Endodermal cell (in vitro differentiated cells): ENCODE measurements at places on chromosomes 7 and 10.

- H3K27ac ChIP-seq, result no peak overlapping the region
- H3K4me3 ChIP-seq, result no peak overlapping the region
- no peaks in the 10 kb centered on the region for H3K4me1 ChIP-seq
- DNase-seq, result no peak
- no peaks in the 10 kb centered on the region for H3K27me3 ChIP-seq
Observed at GRCh38 chr10:7697426-7697825, 5.7 kb upstream of the ITIH2 start.

- no peak overlapping the region for H3K4me3 ChIP-seq
- H3K27ac ChIP-seq, result no peak overlapping the region
Observed at GRCh38 chr7:115701141-115701540, 329.4 kb downstream of the TFEC start.

DNA sequence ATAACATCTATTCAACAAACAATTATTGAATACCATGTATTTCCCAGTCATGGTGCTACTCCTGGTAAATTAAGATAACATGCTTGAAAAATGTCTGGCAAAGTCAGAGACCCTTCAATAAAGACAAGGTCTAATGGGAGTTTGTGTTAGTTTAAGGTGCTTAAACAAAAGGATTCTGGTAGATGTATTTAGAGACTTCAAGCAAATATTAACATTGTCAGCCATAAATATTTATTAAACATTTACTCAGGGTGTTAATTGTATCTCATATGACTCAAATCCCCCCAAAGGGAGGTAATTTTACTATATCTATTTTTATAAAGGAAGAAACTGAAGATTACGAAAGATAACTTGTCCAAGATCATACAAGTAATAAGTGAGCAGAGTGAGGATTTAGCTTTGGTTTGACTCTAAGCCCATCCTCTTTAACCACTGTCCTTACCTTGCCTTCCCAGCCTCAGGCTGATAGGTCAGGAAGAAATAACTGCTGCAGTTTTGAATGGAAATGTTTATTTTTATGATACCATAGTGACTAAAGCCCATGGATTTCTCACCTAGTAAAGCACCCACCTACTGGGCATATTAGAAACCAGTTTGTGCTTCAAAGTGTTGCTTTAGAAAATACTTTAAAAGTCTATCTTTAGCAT, 215.4 kb downstream of the COBL start:
- no peak overlapping the region for H3K27ac ChIP-seq
- H3K4me1 ChIP-seq, result no peaks in the 10 kb centered on the region
- no peaks in the 10 kb centered on the region for H3K27me3 ChIP-seq
- H3K36me3 ChIP-seq, result no peaks in the 10 kb centered on the region
- no peak overlapping the region for H3K4me3 ChIP-seq

DNA sequence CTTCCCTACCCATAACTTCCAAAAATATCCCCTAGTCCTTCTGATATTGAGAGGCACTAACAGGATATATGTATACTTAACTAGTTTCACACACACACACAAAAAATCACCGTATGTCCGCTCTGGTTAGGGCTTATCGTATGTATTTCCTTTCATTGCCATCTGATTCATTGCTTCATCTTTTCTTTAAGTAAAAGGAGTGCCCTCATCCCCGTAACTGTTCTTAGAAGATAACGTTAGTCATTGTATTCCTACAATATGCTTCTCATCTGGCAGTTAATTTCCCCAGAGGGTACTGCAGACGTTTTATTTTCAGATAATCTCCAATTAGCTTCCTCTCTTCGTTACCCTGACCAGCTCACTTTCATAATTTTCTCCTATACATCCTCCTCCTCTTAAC, 37.3 kb downstream of the NRCAM start:
- H3K4me3 ChIP-seq, result no peak overlapping the region
- DNase-seq, result no peak
- H3K27ac ChIP-seq, result no peak overlapping the region
- H3K4me1 ChIP-seq, result no peaks in the 10 kb centered on the region

DNA sequence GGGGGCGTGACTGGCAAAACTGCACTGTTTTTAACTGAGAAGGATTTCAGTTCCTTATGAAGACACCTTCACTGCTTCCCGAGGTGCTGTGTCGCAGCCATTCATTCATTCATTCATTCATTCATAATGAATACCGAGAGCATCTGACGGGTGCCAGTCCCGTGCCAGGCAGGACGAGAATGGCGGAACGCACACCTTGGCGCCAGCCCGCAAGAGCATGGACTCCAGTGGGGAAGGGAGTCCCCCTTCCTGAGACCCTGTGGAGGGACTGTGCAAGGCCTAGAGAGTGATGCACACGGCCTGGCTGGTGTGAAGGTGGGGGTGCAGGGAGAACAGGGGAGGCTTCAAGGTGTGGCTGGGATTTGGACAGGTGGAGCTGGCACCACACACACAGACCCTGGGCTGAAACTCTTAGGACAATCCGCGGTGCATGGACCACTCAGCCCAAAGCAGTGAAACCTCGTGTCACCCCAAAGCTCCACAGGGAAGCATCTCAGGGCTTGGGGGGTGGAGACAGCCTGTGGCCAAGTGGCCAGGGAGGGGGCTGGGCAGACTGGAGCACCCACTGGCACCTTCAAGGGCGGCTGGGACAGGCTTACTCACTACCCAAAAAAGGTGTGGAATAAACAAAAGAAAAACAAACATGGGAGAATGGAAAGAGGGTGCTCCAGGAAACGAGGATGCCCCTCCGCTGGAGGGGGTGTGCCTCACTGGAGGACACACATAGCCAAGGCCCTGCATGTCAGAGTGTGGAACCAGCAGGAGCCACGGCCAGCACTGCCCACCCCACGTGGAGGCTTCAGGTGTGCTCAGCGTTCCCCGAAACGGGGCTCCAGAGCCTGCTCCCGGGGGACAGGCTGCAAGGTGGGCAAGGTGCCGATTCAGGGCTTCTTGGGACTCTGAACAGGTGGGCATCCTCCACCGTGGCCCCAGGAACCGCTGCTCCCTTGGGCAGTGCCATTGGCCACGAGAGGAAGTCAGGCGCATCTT, 37.7 kb downstream of the EBF3 start:
- H3K4me3 ChIP-seq, result no peak overlapping the region
- no peak for DNase-seq
- H3K36me3 ChIP-seq, result no peaks in the 10 kb centered on the region
- no peaks in the 10 kb centered on the region for H3K4me1 ChIP-seq

GRCh38 chr10:5963071-5963470, 14.3 kb downstream of the IL15RA start:
- DNase-seq, result peak; percentile 47
- H3K27me3 ChIP-seq, result no peaks in the 10 kb centered on the region
- no peak overlapping the region for H3K27ac ChIP-seq

- H3K4me3 ChIP-seq, result no peak overlapping the region
- no peak overlapping the region for H3K27ac ChIP-seq
- peaks cover 60% of the 10 kb centered on the region for H3K27me3 ChIP-seq
- peaks cover 6% of the 10 kb centered on the region for H3K4me1 ChIP-seq
Observed at GRCh38 chr7:103447073-103447960, 1.3 kb upstream of the SLC26A5 start.

DNA sequence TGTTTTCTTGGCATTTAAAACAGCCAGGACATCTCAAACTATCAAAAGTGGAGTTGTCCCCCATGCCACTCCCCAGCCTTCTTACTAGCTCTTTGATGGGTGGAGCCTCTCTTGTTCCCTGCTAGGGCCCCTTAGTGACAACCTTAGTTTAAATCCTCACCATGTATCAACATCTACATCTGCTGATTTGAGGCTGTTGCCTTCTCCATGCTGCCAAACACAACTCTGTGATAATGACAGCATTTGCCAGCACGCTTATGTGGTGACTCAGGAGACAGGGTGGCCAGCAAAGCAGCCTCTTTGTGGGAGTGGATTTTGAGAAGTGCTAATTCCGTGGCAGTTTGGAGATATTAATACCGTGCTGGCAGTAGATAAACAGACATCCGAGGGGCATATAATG, 145.4 kb downstream of the LRRC4 start:
- H3K4me3 ChIP-seq, result no peak overlapping the region
- H3K27me3 ChIP-seq, result no peaks in the 10 kb centered on the region

- no peak overlapping the region for H3K4me3 ChIP-seq
- H3K36me3 ChIP-seq, result no peaks in the 10 kb centered on the region
- no peak overlapping the region for H3K27ac ChIP-seq
- no peaks in the 10 kb centered on the region for H3K4me1 ChIP-seq
- no peak for DNase-seq
Observed at GRCh38 chr7:32658467-32658869, 163.2 kb downstream of the AVL9 start.

GRCh38 chr7:110386913-110387312, 704.0 kb upstream of the LRRN3 start:
- H3K27ac ChIP-seq, result no peak overlapping the region
- peaks cover 4% of the 10 kb centered on the region for H3K4me1 ChIP-seq
- DNase-seq, result no peak
- H3K36me3 ChIP-seq, result no peaks in the 10 kb centered on the region

DNA sequence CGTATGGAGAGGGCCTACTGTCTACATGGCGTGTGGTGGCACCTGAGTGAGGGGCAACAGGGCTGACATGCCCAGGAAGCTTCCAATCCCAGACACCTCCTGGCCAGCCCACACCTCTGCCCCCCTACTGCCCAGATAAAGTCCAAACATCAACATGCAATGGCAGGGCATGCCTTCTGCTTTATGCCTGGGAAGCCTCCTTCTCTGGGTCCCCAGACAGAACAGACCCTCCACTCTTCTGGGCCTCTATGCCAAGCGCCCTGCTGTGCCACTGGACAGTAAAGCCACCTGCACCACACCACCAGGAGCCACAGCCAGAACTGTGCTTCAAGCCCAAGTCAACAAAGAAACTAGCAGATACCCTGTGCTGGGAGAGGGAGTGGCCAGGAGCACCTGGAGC, 12.5 kb downstream of the TMEM72 start:
- H3K4me1 ChIP-seq, result no peaks in the 10 kb centered on the region
- H3K27ac ChIP-seq, result no peak overlapping the region
- DNase-seq, result peak; percentile 26

DNA sequence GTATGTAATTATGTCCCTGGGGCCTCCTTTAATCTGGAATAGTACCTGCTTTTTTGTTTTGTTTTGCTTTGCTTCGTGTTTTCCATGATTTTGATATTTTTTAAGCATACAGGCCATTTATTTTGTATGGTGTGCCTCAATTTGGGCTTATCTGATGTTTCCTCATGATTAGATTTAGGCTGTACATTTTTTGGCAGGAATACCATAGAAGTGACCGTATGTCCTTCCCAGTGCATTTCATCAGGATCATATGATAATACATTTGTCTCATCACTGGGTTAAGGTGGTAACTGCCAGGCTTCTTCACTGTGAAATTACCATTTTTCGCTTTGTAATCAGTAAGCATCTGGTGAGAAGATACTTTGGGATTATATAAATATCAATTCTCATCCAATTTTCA, 117.8 kb upstream of the SAMD8 start:
- no peak overlapping the region for H3K27ac ChIP-seq
- DNase-seq, result no peak
- no peaks in the 10 kb centered on the region for H3K27me3 ChIP-seq
- no peak overlapping the region for H3K4me3 ChIP-seq

- no peaks in the 10 kb centered on the region for H3K36me3 ChIP-seq
- no peak overlapping the region for H3K4me3 ChIP-seq
- no peak for DNase-seq
- H3K4me1 ChIP-seq, result peaks cover 11% of the 10 kb centered on the region
- peaks cover 32% of the 10 kb centered on the region for H3K27me3 ChIP-seq
- no peak overlapping the region for H3K27ac ChIP-seq
Observed at GRCh38 chr7:28316489-28316888, 95.8 kb upstream of the CREB5 start.

DNA sequence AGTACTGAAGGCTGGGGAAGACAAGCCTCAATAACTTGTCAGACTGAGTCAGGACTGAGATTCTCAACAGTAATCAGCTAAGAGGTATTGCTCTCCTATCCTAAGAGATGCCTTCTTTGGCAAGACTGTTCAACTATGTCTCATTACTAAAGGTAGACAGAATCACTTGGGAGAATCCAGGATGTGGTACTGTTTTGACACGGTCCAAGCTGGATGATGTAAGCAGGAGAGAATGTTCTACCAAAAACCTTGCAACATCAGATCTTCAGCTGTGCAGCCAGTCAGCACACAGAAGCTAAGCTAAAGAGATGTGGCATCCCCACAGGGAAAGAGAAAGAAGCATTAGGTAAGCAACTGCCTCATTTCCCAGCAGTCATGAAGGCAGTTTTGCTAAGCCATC, 391.4 kb downstream of the NRG3 start:
- no peak for DNase-seq
- no peak overlapping the region for H3K27ac ChIP-seq
- no peaks in the 10 kb centered on the region for H3K27me3 ChIP-seq
- no peaks in the 10 kb centered on the region for H3K36me3 ChIP-seq
- no peak overlapping the region for H3K4me3 ChIP-seq
- H3K4me1 ChIP-seq, result no peaks in the 10 kb centered on the region

DNA sequence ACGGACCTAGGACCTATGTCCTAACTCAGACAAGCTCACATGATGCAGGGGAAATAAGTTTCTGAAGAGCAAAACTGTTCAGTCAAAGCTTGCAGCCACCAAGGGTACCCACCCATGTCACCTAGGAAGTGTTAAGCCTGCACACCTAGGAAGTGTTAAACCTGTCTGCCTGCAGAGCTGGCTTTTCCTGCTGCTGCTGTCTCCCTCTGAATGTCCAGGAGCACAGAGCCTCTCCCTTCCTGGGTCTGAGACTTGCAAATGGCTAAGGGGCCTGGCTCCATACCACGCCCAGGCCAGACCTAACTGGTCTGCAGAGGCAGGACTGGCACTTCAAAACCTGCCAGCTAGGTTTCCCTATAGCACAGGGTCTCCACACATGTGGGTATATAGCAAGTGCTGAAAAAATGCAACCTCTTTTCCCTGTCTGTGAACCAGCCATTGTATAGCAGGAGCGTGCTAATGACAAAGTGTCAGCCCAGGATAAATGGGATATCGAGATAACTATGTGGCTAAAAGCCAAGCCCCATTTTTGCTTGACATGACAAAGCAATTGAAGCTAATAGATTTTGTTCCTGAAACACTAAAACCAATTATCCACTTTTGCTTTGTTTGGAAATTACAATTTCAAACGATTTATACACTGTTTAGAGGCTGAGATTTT, 1.5 kb downstream of the GDF2 start:
- no peak overlapping the region for H3K27ac ChIP-seq
- no peaks in the 10 kb centered on the region for H3K27me3 ChIP-seq
- no peaks in the 10 kb centered on the region for H3K4me1 ChIP-seq
- no peak overlapping the region for H3K4me3 ChIP-seq
- H3K36me3 ChIP-seq, result no peaks in the 10 kb centered on the region

DNA sequence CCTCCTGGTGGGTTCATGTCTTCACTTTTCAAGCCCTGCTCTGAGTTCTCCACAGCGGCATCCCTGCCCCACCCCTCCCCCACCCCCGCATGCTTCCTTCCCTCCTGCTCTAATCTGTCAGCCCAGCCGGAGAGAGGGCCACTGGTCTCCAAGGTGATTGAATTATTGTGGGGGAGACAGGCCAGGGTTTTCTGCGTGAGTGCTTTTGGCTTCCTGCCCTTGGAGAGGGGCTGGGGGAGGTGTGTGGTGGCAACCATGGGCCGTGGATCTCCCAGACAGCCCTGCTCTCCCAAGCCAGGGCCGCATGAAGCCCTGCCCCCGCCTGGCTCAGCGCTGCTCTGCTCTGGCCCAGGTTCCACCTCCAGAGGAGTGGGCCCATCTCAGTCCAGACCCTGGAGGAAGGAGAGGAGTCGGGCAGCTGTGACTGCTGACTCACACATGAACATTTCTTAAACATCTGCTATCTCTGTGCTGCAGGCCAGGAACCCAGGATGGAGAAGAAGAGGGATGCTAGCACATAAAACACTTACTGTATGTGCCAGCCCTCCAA, 109.9 kb downstream of the ZMIZ1 start:
- peaks cover 12% of the 10 kb centered on the region for H3K4me1 ChIP-seq
- H3K36me3 ChIP-seq, result peaks cover 19% of the 10 kb centered on the region
- H3K4me3 ChIP-seq, result no peak overlapping the region
- no peaks in the 10 kb centered on the region for H3K27me3 ChIP-seq
- DNase-seq, result peak; percentile 75
